ENCODE measurements at places on chromosomes 6 and 20.

DNA sequence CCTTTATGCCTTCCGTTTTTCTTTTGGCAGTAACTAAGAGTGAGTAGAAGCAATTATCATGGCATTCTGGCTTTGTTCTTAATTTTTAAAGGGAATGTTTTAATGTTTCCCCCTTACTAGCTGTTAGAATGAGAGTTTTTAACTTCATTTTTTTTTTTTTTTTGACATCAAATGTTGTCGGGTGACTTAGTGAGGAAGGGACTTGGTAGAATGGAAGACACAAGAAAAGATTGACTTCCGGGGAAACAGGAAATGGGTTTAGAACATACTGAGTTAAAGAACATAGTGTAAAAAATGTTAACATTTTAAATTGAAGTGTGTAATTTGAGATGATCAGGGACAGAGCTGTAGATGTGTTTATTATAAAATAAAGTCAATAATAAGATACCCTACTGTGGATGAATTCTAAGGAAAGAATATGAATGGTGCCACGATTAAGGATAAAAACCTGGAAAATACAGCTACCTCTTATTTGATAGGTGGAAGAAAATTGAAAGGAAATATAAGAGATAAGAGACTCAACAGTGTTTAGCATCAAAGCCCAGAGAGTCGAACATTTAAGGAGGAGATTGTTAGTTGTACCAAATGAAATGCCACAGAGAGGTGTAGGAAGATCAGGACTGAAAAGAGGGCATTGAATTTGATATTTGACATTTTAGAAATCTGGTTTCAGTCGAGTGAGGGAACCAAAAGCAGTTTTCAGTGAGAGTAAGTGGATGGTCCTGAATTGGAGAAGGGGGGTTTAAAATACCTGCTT is 9.4 kb downstream of the HSF2 start:
- no peak for DNase-seq

GRCh38 chr6:123380257-123380656 is 256.5 kb downstream of the TRDN start:
- DNase-seq = no peak

- no peak for DNase-seq
These were observed 110.1 kb downstream of the PREP start for GRCh38 chr6:105292689-105293339.

- DNase-seq = no peak
These were observed 19.7 kb downstream of the NINL start for GRCh38 chr20:25565578-25566157.

- DNase-seq = no peak
These were observed 860.4 kb downstream of the EPHA7 start for GRCh38 chr6:92559003-92559402.

GRCh38 chr6:69958978-69959377 is 92.6 kb downstream of the COL19A1 start:
- DNase-seq = no peak

DNA sequence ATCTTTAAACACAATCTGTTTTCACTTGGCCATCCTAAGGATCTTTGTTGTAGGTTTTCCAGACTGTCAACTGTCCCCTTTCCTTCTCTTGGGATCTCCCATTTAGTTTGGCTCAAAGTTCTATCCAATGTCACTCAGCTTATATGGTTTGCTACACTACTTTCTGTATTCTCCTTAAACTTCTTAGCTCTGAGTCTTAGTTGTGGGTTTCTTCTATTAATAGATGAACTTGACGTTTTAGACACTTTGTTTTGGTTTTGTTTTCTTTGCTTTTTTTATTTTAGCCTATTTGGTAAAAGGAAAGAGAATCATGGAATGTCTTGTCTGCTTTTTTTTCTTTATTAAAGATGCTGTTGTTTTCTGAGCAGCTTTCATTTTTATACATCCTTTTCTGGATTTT is 11.4 kb downstream of the RMND1 start:
- DNase-seq = no peak

DNA sequence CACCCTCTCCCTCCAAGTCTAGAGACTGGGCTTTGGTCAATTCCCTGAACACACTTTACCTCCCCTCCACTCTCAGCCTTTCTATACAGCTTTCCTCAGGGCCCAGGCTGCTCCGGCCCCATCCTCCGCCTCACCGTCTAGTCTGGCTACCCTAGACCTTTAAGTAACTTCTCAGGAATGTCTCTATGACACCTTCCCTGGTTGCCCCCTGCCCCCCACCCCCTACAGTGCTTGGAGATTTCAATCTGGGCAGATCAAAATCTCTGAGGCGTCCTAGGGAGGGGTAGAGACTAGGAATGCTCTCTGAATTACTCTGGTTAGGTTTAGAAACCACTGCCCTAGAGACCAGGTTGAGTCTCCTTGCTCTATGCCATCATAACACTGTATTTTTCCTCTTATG is 6.1 kb downstream of the UBE2J1 start:
- DNase-seq = no peak

DNA sequence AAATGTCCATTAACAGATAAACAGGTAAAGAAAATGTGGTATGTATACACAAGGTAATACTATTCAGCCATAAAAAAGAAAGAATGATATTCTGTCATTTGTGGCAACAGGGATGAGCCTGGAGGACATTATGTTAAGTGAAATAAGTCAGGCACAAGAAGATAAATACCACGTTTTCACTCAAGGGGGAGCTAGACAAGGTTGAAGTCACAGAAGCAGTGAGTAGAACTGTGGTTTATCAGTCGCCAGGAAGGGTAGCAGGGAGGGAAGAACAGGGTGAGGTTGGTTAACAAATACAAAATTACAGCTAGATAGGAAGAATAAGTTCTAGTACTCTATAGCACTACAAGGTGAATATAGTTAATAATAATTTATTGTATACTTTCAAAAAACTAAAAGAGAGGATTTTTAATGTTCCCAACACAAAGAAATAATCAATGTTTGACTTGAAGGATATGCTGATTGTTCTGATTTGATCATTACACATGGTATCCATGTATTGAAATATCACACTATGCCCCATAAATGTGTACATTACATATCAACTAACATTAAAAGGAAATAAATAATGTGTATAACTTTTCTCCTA is 21.1 kb downstream of the RTN4IP1 start:
- peak; percentile 64 for DNase-seq

DNA sequence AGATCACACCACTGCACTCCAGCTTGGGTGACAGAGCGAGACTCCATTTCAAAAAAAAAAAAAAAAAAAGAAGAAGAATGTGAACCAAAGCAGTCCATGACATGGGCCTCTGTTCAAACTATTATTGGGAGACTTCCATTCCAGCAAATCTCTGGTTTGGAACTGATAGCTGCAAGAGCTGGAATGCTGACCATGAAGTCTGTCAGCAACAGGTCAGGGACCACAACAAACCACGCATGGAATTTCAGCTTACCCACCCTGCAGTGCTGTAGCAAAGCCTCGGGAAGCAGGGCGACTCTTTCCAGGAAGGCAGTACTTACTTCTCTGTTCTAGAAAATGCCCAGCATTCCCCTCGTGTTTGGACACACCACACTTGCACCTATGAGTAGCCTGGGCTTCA is 34.1 kb upstream of the TBC1D7 start:
- no peak for DNase-seq

GRCh38 chr6:22942403-22942802 is 373.0 kb downstream of the HDGFL1 start:
- no peak for DNase-seq

DNA sequence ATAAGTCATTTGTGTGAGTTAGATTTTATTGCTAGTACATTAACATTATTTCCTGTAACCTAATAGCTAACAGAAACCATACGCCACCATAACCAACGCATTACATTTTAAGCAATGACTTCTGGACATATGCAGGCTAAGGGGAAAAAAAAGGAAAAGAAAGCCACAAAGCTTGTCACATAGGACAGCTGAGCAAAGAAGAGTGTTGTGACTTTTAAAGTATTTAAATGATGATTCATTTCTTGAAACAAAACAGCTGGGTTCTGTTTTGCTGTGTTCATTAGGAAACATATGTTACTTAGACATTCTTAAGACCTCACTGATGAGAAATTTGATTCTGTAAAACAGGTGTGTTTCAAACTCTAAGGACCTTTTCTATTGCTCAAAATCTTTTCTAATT is 171.4 kb downstream of the COL9A1 start:
- no peak for DNase-seq

- DNase-seq = no peak
These were observed at the start of gene MARCKS for GRCh38 chr6:113856625-113857555. MARCKS (plus strand) TSS chr6:113857345; CDS start chr6:113857746, 401 bp downstream.

Data from hematopoietic multipotent progenitor cell treated with erythropoietin and hydrocortisone succinate and interleukin-3 and kit ligand, for 17 days (in vitro differentiated cells).